CD14-positive monocyte (primary cell): ENCODE measurements at places on chromosomes 16 and 17.

- no peak for DNase-seq
Measured at GRCh38 chr17:83175119-83175821, 95.9 kb downstream of the METRNL start.

DNA sequence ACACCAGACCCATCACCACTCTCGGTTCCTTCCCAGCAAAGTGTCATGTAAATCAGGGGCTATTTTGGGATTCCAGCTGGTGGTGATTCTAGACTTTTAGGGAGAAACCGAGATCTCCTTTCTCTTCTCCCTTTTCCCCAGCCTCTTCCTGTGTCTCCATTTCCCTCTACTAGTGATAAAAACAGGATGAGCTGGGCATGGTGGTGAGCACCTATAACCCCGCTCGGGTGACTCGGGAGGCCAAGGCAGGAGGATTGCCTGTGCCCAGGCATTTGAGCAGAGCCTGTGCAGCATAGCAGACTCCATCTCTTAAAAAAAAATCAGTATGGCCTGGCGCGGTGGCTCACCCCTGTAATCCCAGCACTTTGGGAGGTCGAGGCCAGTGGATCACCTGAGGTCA is 6.1 kb downstream of the TBX21 start:
- no peak for DNase-seq

DNA sequence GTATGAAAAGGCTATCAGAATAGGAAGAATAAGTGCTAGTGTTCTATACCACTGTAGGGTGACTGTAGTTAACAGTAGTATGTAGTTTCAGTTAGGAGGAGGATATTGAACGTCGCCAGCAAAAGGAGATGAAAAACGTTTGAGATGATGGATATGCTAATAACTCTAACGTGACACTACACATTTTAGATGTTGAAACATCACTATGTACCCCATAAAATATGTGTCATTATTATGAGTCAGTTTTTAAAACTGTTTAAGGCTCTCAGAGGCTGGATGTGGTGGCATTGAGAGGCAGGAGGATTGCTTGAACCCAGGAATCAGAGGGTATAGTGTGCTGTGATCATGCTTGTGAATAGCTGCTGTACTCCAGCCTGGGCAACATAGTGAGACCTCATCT is 31.8 kb downstream of the UBN1 start:
- DNase-seq = no peak

DNA sequence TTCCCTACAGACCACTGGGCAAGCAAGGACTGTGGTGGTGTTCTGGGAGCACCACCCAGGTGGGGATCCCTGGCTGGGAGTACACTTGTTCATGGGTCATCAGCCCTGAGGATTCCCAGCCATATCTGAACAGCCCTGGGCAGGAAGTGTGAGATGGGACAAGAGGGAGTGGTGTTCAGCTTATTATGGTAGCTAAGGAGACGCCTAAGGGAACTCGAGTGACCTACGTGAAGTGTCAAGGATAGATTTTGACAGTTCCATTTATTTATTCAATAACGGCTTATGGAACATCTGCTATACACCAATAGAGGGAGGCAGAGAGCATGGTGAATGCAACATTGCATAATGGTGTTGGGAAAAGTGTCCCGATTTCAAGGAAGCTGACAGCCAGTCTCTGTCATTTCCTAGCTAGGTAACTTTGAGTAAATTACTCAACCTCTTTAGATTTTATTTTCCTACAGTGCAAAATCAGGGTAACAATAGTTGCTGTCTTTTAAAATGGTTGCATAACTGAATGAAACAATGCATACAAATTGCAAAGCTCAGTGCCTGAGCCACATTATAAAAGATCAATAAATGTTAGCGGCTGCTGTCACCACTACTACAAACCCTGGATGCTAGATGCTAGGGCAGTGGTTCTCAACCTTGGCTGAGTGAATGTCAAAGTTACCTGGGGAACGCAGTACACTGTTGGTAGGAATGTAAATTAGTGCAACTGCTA is 534.1 kb downstream of the GRIN2A start:
- no peak for DNase-seq

- DNase-seq = no peak
Measured at GRCh38 chr16:11149011-11149616, 106.9 kb downstream of the SOCS1 start.

- no peak for DNase-seq
Measured at GRCh38 chr17:14222611-14223010, 14.1 kb downstream of the CDRT15 start.

DNA sequence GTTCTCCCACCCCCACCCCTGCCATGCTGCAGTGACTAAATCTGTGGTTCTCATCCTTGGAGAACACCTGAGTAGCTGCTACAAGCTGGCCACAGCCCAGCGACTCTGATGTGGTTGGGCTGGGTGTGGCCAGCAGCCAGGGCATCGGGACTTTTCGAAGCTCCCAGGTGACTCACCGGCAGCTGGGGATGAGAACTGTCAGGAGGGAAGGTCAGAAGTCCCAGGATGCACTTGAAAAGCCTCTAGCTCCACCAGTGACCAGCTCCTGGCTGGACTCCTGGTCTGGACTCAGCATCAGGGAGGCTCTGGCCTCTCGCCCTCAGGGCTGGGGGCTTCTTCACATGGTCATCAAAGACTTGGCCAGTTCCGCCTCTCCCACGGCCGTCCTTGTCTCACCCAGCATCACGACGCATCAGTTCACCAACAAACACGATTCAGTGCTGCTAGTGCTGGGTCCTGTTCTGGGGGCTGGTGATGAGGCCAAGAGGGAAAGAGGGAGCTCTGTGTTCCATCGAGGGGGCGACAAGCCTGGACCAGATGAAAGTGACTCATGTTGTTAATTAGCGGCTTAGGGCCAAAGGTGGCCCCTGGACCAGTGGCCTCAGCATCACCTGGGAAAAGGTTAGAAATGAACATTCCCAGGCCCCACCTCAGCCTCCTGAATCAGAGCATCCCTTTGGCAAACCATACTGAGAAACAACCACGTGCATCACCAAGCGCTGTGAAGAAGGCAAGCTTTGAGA is 3.9 kb upstream of the C17orf99 start:
- DNase-seq = peak; percentile 53

DNA sequence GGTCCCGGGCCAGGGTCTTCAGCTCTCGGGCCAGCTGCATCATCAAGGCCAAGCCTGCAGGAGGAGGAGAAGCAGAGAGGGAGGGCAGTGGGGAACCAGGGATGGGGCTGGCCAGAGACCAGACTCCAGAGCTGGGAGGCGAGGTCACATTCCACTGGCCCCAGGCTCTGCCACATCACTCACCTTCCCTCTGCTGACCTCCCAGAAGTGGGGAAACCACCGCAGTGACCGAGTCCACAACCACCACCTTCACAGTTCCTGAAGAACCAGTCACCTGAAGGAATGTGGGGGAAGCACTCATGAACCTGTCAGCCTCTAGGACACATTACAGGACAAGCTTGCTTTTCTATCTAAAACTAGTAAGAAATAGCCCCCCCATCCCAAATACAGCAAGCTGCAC is 16.4 kb downstream of the RAD51D start:
- DNase-seq = no peak

DNA sequence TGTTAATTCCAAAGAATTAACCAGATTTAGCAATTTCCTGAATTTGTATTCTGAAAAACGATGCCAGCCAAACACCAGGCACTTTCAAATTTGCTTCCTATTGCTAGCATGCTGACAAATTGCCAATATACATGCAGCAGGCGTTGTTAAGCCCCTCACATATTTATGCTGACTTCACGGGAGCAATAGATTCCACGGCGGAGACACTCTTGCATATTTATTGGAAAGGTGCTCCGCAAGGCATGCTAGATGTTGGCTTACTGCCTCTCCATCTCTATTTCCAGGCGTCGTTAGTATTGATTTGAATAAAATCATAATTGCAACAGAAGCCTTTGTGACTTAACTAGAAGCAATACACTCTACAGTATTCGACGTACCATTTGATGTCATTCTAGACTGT is 211.0 kb upstream of the IRX5 start:
- no peak for DNase-seq

- DNase-seq = no peak
Measured at GRCh38 chr16:58377932-58378331, 14.3 kb upstream of the GINS3 start.

- no peak for DNase-seq
Measured at GRCh38 chr17:68382582-68383085, 74.7 kb downstream of the WIPI1 start.

GRCh38 chr16:50015631-50016030 is 9.4 kb upstream of the CNEP1R1 start:
- DNase-seq = no peak

GRCh38 chr17:35738519-35739133 is 7.2 kb downstream of the RASL10B start:
- DNase-seq = no peak

DNA sequence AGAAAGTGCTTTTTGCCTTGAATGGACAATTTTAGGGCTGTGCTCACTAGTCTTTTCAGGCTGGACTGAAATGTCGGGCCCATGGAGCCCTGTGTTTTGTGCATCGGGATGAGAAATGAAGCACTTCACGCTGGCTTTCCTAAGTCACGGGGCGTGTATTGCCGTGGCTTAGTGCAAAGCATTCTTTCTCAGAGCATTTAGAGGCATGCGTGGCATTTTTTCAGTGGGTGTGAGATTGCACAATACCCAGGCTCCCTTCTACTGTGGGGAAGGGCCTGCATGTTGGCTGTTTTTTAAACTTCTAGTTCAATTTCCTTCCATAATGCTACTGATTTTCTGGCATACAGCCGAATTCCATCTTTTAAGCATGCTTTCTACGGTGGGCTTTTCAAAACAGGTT is 12.6 kb upstream of the POLR3E start:
- DNase-seq = no peak

GRCh38 chr17:77862890-77863813 is 95.4 kb upstream of the TNRC6C start:
- DNase-seq = no peak

DNA sequence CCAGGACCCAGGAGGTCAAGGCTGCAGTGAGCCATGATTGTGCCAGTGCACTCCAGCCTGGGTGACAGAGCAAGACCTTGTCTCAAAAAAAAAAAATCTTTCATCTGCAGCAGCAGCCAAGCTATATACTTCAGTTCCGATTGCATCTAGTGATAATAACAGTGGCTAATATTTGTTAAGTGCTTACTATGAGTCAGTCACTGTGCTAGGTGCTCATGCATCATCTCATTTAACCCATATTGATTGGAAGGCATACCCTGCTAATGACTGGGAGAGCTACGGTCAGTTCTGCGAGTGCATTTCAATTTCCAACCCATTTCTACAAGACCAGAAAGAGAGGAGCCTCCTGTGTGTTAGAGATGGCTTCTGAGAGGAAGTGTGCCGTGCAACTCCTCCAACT is 7.7 kb upstream of the TUBG2 start:
- DNase-seq = no peak

GRCh38 chr17:48843187-48843900 is 12.5 kb downstream of the CALCOCO2 start:
- DNase-seq = no peak

DNA sequence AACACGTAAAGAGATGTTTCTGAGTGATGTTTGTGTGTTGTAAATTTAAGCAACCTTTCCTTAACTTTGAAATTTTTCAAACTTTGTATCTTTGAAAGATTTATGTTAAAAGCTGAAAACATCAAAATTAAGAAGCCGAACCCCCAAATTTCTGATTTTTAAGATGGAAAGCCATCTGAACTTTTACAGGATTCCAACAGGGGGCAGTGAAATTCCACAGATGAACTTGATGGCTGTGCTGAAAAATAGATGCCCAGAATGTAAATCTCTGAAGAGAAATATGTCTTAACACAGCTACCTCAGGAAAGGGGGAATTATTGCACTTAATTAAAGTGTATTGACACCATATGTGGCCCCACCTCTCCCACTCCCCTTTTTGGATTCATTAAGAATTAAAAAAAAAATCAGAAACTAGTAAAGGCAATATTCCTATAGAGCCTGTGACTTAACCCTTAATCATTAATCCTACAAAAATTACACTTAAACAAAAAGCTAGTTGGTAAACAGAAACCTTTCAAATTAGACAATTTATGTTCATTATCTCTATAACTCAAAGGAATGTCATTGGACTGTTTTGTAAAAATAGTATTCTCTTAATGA is 597.9 kb downstream of the KCNJ2 start:
- no peak for DNase-seq

DNA sequence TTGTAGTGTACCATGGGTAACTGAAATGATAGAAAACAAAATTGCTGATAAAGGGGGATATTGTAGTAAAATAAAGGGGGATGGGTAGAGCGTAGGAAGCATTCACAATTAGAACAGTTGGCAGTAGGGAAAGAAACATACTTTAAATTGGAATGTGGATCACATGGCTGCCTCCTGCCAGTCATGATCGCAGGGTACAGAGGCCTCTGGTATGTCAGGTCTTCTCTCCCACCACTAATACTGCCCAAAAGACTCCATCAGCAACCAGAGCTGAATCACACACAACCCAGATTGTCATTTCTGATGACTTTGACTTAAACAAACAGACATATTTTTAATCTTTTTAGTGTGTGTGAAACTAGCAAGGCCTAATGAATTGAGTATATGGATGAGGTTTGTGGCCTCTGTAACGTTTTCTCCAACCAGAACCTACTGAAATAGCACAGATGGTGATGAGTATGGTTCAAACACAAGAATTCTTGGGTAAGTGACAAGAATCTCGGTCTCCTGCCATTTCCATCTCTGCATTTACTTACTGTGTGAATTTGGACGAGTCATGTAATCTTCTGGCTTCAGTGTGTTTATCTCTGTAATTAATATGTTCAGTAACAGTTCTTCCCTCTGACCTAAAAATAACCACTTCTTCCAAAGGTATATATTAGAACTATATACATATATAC is 112.6 kb downstream of the USP22 start:
- no peak for DNase-seq

DNA sequence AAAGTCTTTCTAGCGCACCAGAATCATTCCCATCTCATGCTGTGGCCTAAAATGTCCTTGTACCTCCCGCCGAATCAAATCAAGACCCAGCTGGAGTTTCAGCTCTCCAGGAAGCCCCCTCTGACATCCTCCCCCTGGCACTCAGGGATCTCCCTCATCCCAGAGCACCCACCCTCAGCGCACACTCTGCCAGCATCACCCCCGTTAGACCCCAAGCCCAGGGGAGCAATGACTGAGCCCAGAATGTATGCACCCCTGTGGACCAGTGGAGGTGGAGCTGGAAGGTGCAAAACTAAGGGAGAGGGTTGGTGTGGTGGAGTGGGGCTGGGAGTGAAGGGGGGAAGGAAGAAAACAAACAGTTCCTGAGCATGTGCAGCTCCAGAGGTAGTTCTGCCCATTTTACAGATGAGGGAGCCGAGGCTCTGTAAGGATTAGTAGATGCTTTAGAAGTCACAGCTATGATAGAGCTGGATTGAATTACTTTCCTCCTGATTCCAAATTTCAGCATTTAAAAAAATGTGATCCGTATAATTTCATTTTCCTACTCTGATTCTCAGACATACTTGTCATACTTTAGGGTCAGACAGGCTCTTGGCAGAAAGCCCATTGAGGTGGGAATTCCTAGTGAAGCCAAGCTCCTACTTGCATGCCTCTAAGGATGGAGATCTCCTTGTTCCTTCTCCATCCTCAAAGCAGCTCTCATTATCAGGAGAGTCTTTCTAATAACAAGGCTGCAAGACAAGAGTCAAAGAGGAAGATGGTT is 242.7 kb downstream of the KATNIP start:
- no peak for DNase-seq
